Stimulated activated CD4-positive, alpha-beta T cell treated with anti-CD3 and anti-CD28 coated beads, Interleukin-2, amount 100 ng/mL, for 24 hours (primary cell): ENCODE measurements at places on chromosomes 5 and 9.

- no peak for DNase-seq
Measured at GRCh38 chr5:17014686-17015085, 78.6 kb upstream of the MYO10 start.

- DNase-seq, result no peak
Measured at GRCh38 chr9:30482499-30482898, 1901.9 kb upstream of the ACO1 start.

DNA sequence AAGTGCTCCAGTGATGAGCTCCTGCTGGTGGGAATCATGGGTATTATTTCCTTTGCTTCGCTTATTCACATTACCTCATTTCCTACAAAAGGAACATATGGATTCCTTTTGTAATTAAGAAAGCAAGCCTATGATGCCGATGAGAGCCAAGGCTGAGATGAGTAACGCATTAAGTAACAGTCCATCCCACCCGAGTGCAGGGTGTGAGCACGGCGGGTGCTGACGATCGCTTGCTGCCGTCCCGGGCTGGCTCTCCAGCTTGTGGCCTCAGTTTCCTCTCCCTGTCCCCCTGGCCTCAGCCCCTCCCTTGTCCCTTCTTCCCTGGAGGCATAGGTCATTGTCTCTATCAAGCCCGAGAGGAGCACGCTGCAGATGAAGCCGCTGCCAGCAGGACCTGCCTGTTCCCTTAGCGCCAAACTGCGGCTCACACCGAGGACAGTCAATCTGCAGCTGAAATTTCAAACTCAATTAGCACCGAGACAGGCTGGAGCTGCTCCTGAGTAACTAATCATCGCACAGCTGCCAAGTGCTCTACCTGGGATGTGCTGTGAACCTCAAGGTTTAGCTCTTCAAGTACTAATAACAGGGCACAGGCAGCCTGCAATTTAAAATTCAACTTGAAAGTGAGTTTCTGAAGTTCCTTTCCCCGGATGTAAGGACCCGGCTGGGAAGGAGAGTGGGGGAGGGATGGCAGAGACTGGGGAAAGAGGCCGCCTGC lies 115.2 kb upstream of the RAPGEF1 start:
- no peak for DNase-seq

- DNase-seq, result no peak
Measured at GRCh38 chr5:93875693-93876092, 134.3 kb upstream of the POU5F2 start.

- no peak for DNase-seq
Measured at GRCh38 chr9:132703336-132703735, 33.1 kb downstream of the GTF3C4 start.

GRCh38 chr5:76983468-76983867 lies 30.6 kb downstream of the CRHBP start:
- no peak for DNase-seq

GRCh38 chr9:36797471-36798220 lies 225.0 kb downstream of the MELK start:
- no peak for DNase-seq

GRCh38 chr5:84794486-84795035 lies 409.9 kb upstream of the EDIL3 start:
- DNase-seq, result no peak

- DNase-seq, result no peak
Measured at GRCh38 chr5:74184649-74185048, 455.9 kb downstream of the ENC1 start.

DNA sequence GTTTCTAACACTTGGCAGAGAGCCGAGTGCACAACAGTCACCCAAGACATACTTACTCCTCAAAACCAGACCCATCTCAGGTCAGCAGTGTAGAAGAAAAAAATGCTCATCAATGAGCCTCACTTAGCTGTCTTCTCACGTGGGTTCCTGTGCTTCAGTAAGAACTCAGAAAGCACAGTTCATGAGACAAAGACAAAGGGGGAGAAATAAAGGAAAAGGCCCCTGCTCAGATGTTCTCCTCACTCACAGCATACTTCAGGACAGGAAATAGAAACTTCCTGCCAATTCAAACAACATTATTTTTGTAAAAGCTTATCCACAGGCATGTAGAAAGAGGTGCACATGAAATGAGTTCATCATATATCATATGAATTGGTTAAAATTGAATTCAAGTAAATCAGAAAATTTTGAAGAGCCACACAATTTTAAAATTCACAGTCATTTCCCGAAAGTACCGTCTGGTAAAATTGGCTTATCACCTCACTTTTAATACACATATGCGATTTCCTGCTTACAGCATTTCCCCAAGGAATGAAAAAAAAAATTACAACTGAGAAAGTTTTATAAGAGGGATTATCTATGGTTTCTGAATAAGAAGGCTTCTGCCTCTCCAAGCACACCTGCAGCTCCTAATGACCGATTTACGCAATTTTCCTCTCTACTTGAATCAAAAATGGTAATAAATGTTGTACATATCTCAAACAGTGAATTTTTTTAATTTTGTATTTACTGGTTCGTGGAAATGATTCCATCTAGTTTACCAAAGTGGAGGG lies 328.3 kb downstream of the TMEM167A start:
- no peak for DNase-seq

GRCh38 chr9:112890106-112891081 lies at the start of gene SLC46A2:
SLC46A2 (minus strand) TSS chr9:112890876; CDS start chr9:112890681, 195 bp downstream.
- no peak for DNase-seq

DNA sequence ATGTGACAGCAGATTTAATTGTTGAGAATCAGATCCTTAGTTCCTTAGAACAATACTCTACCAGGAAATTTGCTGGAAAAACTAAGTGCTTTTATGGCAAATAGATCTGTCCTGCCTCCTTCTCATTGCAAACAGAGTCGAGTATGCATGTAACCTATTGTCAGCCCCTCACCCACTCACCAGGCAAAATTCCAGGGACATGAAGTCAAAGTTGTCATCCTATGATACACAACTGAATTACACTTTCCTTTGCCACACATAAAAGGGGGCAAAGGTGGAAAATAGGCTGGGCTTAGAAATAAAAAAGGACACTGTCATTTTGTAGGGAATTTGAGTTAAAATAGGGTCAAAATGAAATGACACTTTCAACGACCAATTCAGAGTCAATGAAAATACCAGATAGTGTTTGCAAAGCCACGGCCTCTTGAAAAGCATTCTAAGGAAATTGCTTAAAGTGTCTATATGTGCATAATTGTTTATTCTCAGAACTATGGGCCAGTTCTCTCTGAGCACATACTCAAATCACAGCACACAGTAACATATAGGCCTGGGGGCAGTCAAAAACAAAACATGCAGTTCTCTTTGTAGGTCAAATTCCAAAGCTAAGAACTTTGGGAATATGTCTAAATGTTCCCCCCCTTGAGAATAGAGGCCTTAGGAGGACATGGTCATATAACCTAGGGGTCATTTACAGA lies 452.8 kb downstream of the NFIB start:
- DNase-seq, result no peak

DNA sequence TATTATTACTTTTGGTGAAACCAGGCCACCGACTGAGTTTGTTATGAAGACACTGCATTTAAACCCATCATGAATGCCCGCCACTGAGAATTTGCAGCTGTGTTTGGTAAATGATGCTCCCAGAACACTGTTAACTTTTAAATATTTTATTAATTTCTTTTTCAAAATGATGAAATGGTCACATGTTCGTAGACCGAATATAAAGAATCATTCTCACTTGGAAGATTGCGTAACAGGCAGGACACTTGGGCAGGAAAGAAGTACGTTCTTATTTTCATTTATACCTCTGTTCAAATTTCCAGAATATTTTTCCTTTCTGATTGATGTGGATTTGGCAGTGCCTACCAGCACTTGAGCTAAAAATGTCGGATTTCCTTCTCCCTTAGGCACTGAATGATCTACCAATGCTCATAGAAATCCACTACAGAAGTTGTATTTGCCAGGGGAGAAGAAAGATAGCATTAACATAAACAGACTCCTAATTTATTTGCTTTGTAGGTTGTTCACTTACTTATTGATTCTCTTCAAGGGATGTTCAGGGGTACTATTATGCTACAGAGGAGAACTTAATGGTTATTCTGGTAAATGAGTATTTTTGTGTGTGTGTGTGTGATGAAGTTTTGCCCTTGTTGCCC lies 13.8 kb downstream of the CYFIP2 start:
- DNase-seq, result no peak

DNA sequence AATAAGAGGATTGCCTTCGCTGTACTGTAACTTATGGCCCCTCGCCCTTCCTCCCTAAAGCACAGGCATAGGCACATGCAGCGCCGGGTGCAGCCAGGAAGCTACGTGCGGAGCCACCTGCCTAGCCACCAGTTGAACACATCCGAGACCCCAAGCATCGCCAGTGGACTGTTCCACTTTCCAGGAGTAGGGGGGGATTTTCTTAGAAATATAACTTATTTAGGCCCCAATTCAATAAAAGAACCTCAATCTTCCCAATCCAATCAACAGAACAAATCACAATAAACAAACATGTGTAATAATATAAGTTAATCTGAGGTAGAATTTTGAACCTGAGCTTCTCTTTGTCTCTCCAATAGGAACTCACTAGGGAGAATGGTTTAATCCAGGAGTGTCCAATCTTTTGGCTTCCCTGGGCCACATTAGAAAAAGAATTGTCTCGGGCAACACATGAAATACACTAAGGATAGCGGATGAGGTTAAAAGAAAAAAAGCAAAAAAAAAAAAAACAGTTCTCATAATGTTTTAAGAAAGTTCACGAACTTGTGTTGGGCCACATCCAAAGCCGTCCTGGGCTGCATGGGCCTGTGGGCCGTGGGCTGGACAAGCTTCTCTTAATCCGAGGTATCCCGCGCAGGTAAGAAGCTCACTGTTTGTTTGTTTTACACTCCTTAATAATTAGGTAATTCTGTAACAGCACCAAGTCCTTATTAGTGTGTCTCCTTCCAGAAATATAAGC lies 22.0 kb upstream of the NIPBL start:
- DNase-seq, result no peak

DNA sequence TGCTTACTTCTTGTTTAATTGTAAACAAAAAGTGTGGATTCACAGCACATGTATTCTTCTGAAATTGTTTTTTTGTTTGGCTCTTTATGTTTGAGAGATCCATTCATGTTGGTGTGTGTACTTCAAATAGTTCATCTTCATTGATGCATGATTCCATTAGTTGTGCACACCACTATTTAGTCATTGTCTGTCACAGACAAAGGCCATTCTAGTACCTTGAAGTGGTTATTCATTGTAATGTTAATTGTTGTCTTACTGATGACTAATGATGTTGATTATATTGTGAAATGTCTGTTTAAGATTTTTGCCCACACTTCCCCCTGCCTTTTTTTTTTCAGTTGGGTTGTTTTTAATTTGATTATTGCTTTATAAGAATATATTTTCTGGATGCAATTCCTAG lies 391.3 kb downstream of the DIRAS2 start:
- DNase-seq, result no peak

DNA sequence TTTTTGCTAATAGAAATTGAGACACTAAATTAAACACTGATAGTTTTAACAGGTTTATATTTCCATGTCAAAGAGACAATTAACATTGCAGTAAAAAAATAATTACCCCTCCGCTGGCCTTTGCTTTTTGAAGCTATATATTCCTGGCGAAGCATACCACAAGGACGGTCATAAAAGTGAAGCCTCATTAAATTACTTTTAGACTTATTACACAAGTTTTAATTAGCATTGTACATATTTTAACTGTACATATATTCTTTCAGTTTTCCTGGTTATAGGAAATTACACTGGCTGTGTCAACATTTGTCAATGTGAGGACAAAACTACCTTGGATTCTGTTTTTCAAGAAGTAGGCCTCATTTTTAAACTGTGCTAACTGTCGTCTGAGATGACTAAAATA lies 1.2 kb downstream of the CDKN2A start:
- DNase-seq, result no peak

DNA sequence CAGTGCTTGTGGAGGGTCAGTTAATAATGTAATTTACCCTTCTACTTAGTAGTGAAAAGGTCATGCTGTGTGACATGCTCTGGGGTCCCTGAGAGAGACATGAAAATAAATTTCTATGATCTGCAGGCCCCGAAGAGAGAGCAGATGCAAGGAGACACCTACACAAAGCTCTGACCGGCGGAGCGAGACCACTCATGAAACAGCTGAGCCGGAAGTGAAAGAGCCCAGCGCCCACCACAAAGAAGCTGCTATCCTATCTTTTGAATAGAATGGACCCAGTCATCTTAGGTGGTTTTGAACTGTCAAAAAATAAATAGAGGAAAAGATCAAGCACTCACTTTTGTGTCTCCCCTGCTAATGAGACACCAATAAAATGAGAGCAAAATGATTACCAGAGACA lies 190.0 kb downstream of the MED10 start:
- no peak for DNase-seq

GRCh38 chr5:29143266-29143665 lies 2050.2 kb upstream of the CDH6 start:
- no peak for DNase-seq

DNA sequence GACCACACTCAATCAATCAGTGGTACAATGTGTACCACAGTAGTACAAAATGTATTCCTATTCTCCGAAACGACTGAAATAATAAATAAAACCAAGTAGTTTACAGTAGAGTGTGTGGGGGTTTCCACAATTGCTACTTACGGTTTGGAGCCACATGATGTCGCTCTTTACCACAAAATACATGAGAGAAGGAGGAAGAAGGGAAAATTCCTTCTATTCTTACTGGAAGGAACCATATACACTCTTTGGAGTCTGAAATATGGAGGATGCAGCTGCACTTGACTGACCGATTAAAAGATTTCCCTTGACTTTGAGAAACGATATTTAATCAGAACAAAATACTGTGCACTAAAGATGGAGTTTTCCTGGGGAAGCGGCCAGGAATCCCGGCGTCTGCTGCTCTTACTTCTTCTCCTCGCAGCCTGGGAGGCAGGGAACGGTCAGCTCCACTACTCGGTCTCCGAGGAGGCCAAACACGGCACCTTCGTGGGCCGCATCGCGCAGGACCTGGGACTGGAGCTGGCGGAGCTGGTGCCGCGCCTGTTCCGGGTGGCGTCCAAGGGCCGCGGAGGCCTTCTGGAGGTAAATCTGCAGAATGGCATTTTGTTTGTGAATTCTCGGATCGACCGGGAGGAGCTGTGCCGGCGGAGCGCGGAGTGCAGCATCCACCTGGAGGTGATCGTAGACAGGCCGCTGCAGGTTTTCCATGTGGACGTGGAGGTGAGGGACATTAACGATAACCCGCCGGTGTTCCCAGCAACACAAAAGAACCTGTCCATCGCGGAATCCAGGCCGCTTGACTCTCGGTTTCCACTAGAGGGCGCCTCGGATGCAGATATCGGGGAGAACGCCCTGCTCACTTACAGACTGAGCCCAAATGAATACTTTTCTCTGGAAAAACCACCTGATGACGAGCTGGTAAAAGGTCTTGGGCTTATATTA lies at the start of gene PCDHA4:
PCDHA4 (plus strand) TSS at position 235 of the 942 bp plus-strand sequence.
- no peak for DNase-seq

- no peak for DNase-seq
Measured at GRCh38 chr9:27356446-27356845, 59.5 kb upstream of the EQTN start.

DNA sequence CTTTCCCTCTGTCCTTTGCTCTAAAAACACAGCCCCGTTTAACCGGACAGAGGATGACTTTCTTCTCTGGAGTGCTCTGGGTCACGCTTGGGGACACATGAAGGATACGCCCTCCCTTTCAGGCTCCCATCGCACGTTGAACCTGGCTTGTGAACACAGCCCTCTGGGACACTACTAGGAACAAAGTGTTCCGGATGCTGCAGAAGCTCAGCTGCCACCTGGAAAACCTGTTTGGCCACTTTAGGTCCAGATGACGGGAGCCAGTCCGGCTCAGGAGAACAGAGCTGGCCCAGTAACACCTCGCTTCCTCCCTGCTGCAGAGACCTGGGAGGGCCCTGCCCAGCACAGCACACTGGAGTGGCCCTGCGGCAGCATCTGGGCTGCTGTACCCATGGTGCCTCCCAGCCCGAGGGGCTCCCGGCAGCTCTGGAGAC lies 60.1 kb downstream of the GADD45G start:
- DNase-seq, result no peak

- no peak for DNase-seq
Measured at GRCh38 chr5:151295791-151296477, 7.6 kb downstream of the SLC36A3 start.
